ENCODE measurements at places on chromosomes 5 and 9.

DNA sequence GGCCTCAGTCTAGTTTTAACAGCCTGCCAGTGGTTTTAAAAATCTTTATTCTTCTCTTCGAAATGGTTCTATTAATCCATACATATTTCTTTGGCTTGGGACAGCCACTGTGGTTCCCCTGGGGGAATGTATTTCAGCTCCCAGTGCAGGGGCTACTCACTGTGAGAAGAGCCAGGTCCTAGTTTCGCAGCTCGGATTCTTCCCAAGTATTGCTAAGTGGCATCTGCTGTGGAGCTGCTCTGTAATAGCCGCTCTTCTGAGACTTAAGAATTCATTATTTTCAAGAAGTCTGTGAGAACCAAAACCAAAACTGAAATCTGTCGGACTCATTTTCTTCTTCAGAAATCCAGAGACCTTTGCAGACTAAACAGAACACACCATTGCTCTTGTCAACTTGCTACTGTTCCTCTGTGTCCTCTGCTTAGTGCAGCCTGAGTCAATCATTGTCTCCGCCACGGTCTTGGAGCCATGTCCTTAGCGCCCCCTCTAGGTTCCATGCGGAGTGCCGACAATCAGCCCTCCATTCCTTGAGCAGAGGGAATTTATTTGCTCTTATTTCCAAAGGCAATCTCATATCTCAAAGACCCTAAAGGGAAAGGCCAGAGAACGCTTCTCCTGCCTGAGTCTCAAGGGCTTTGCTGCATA is 478.2 kb downstream of the SPATA31D1 start:
- peak; percentile 66 for DNase-seq

GRCh38 chr5:177098470-177099141 is 11.9 kb downstream of the FGFR4 start:
- DNase-seq, result no peak

DNA sequence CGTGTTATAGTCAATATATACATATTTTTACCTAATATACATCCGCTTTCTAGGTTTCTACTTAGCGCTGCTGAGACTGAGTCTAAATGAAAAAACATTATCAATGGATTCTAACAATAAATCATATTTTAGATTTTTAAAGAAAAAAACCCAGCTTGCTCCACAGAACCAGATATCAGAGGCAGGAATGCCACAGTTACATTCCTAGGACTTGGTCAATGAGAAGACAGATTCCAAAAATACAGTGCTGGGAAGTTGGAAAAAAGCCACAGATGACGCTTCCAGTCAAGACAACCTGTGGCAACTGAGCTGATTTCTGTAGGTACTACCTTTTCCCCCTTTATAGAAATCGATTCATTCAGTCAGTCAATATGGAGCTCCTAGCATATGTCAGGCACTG is 577 bp upstream of the CCDC112 start:
- DNase-seq, result no peak

DNA sequence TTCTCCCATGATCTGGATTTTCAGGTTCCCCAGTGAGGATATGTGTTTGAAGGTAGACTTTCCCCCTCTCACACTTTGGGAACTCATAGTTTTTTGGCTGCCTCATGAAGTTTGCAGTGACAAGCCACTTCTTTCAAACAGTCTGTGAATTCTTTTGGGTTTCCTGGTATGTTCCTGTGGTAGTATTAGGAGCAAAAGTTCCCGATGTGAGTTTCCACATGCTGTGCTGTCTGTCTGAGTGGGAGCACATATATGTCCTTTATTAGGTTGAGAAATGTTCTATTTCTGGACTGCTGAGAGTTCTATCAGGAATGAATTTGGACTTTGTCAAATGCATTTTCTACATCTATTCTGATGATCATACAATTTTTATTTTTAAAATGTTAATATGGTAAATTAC is 273.2 kb upstream of the TARS1 start:
- peak; percentile 2 for DNase-seq

- DNase-seq, result peak; percentile 24
Measured at GRCh38 chr5:61256474-61256873, 75.6 kb upstream of the ZSWIM6 start.

DNA sequence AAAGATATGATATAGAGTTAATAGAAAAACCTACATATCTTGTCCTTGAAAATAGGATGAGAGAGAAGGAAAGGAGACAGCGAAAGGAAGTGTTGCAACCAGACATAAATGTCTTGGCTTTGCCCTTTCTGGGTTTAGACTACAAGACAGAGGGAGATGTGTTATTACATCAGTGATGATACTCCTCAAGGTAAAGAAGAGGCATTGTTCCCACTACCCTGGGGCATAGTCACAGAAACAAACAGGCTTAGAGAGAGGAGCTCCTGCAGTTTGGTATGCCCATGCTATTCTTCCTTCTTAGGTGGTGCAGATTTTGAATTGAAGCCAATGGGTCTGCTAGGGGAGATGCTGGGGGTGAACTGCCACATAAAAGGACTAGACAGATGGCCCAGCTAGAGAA is 166.8 kb upstream of the RFX3 start:
- no peak for DNase-seq

GRCh38 chr5:59079622-59080620 is 497.0 kb downstream of the RAB3C start:
- DNase-seq, result peak; percentile 91

DNA sequence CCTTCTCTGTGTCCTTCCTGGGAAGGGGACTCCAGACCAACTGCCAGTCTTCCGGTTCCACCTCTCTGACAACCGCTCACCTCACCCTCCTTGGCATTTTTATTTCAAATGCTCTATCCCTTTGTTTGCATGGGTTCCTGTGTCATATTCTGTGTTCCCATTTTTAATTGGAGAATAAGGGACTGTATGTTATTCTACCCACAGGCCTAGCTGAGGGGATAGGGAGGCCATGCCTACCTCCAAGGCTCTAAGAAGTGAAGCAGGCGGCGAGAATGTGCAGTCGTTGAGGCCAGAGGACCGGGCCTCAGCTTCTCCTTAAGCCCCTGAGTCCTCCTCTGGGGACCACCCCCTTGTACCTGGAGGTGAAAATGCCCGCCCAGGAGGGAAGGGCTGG is 936 bp upstream of the WDR5 start:
- DNase-seq, result no peak

DNA sequence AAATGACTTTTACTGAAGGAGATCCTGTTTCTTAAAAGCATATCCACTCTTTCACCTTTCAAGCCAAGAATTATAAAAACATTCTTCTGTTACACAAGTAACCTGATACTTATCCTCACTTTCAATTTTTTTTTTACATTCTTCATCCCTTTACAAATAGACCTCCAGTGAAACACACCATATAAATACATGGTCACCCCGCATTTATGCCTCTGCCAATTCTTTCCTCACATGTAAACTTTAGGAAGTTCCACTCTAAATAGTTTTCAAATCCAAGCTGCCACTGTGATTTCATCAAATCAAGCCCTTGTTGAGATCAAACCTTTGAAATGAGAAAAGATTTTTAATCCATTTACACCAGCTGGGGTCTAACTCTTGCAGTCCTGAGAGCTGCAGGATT is 40.0 kb downstream of the GAS1 start:
- no peak for DNase-seq

DNA sequence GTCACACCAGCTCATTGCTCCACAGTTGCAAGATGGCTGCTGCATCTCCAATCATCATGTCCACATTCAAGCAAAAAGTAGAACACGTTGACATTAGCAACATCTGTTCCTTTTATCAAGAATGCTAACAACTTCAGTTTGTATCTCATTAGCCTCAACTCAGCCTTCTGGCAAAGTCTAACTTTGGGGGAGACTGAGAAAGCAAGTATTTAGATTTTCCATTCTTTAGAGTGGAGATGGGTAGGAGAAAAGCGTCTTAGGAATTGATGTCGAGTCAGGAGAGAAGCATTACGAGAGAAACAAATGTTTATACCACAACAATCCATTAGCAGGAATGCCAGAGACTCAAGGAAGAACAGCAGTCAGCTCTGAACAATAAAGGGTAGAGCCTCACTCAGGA is 446.3 kb downstream of the ENC1 start:
- DNase-seq, result no peak

DNA sequence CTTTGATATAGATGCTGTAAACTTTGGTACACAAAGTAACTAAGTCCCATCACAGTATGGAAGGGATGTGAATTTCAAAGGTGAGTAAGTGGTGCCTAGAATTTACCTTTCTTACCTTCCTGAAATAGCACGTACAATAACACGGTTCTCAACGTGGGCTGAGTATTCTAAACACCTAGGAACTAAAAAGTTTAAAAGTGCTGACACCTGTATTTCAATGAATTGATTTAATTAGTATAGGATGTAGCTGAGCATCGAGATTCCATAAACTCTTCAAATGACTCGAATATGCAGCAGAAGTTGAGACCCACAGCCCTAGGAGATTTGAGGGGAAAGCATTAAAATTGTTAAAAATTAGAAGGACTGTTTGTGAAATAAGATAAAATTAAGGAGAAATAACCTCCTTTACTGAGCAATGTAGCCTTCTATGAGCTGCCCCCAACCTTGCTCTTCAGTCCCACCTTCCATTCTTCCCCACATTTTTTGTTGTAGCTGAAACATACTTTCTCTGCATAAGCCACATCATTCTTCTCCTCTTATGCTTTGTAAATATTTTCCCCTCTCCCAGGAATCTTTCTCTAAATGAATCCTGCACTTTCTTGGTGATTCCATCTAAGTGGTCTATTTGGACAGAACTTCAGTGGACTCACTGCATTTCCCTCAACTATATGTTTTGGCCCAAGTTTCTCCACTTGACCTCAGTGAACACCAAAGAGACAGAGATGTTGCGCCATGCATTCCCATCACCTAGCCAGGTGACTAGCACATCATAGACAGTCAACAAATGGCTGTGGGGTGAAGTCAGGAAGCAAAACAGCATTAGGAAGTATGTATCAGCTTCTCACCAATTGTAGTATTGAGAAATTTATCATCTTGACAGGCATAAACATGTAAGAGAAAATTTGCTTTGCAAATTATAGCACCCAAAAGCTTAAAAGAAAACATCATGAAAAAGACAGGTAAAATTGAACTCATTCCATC is 156.5 kb upstream of the TAS2R1 start:
- DNase-seq, result no peak

DNA sequence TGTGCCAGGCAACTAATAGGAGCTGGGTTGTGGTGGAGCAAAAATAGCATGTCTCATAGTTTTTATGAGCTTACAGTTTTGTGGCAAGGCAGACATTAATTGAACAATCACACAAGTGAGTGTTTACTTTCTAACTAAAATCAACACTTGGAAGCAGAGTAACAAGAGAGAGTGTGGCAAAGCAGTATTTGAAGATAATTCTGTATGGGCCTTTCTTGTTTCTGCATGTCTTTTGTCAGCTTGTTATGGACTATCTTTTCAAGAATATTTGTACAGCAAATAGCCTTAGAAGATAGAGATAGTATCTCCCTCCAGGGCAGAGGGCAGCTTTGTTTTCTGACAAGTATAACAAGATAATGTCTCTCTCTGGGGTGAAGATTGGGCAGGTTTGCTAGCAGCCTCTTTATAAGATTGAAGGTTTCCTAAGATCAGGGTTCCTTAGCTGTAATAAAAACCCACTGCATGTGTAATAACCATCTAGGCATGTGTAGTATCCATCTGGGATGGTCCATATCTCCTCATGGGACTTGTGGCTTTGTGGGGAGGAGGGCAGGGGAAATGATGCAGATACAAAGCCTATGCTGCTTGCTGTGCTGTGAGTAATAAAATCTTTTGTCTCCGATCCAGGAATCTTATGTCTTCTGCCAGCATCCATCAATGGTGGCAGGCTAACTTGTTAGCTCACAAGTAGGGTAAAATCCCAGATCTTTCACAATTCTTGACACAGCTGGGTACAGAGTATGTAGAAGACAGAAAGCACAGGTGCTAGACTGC is 479.9 kb downstream of the KDM4C start:
- peak; percentile 59 for DNase-seq

- no peak for DNase-seq
Measured at GRCh38 chr9:85004818-85005413, 335.4 kb downstream of the NTRK2 start.

DNA sequence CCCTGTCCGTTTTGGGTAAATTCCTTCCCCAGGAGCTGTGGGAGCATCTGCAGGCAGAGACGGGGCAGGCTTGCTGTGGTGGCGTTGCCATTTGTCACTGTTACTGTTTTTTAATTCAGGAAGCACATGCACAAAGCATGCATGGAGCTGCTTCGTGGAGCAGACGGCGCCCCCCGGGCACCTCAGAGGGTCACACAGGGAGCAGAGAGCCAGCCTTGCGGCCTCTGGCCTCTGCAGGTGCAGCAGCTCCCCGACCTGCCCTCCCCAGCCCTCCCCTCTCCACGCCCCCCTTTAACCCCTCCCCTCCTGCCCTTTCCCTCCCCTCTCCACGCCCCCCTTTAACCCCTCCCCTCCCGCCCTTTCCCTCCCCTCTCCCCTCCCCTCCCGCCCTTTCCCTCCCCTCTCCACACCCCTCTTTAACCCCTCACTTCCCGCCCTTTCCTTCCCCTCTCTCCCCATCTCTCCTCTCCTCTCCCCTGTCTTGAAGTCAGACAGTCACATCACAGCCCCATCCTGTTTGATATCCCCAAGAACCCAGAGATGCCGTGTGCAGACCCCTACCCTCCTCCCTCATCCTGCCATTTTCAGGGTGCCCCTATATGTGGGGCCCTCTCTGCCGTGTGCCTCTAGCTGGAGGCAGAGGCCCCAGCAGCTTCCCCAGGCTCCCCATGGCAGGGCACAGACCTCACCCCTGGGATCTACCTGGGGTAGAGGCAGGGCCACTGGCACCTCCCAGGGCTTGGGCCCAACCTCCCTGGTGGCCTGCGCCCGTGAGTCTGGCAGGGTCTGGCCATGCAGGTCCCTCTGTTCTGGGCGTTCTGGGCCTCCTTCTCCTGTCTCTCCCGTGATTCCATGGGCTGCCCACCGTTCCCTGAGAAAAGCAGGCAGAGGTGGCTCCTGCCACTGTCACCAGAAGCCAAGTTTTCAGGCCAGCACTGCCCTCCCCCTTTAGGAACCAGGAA is 29.6 kb upstream of the UBAC1 start:
- DNase-seq, result peak; percentile 64

DNA sequence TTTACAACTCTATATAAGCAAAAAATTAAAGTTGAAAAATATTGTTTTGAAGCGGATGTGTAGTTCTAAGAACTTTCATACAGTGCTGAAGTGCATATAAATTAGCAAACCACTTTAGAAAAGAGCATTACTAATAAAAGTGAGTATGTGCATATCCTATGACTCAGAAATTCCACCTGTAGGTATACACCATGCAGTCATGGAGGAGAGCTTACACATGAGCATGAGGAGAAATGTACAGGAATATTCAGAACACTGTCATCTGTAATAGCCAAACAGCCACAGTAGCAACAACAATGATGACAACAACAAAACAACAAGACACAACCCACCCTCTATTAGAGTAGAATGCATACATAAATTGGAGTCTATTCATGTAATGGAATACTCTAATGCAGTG is 138.2 kb upstream of the ARRDC3 start:
- DNase-seq, result no peak

DNA sequence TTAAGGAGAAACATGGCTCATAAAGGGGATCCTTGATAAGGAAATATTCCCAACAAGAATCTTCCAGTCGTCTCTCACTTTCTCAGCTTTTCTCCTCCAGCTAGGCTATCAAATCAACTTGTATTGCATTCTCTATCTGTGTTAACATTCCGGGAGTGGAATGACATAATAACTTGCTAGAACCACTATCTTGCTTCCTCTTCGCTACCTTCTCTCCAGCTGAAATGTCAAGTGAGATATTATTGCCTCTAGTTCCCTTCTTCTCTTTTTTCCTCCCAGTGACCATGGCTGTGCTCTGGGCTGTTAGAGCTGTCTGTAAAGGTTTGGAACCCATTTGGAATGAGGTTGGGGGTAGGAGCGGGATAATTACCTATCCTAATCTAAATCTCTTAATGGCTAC is 1329.5 kb upstream of the WWC1 start:
- DNase-seq, result no peak

GRCh38 chr9:109574061-109574882 is 76.2 kb upstream of the PTPN3 start:
- DNase-seq, result peak; percentile 36
